ENCODE measurements at places on chromosomes 1 and 21.

GRCh38 chr1:183735069-183735860, 69.7 kb upstream of the RGL1 start:
- DNase-seq = no peak

DNA sequence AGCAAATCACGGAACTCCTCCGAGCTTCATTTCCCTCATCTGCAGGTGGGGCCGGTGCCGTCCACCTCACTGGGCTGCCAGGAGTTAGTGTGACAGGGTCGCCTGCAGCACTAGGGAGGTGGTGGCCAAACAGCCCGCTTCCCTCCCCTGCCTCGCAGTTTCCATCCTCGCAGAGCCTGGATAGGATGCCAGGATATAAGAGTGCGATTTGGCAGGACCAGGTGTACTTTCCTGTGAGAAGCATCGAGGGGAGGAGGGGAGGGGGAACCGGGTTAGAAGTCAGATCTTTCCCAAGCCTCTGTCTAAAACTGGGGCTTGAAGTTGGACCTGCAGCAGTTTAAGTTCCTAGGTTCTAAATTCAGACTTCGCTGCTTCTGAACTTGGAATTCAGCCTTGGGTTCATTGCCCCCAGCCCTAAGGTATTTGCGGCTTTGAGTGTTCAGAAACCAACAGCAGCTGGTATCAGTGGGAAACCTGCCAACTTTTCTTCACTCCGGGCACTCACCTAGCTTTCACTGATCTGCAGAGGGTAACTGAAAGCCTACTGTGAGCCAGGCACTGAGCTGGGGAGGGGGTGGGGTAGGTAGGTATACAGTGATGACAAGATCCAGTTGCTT, 1.7 kb upstream of the JUN start:
- no peak for DNase-seq

GRCh38 chr1:178004926-178005391, 35.1 kb upstream of the SEC16B start:
- no peak for DNase-seq

DNA sequence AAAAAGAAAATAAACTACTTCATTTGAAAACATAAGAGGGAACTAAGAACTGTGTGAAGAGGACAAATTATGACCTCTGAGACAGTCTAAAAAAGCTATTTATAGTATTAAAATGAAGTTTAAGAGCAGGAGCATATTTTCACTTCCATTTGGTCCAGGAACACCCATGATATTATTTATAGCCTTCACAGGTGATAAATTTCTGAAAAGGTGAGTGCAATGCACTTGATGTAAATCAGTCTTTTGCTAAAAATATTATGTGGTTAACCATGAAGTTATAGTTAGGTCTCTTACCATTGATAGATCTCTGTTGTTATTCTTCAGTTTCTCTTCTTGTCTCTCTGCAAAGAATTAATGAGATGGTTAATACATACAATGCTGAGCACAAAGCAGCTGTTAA, 14.7 kb downstream of the TMCO1 start:
- no peak for DNase-seq

DNA sequence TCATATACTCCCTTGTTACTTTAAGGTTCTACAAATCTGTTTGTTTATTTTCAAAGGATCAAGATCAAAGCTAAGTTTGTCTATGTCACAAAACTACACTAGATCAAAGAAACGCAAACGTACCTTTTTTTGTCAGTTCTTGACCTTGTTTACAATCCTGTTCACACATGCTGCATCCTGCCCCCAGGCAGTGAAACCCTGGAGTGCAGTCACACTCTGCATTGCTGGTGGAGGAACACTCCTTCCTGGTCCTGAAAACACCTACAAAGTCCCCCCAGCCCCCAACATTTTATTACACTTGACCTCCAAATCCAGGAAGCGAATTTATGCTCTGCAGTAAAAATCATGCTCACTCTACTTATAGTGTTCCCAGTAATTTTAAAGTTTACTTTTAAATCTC, 2.6 kb downstream of the TNFRSF9 start:
- no peak for DNase-seq

- peak; percentile 76 for DNase-seq
Observed at GRCh38 chr1:204493984-204494280, 673 bp downstream of the PIK3C2B start.

GRCh38 chr1:33897092-33897725, 33.3 kb downstream of the HMGB4 start:
- DNase-seq = no peak

GRCh38 chr1:180643693-180644092, 11.9 kb downstream of the XPR1 start:
- DNase-seq = no peak

GRCh38 chr1:178161516-178161915, 67.6 kb downstream of the RASAL2 start:
- DNase-seq = no peak

GRCh38 chr1:156912861-156913808, 7.3 kb upstream of the LRRC71 start:
- no peak for DNase-seq

GRCh38 chr1:106225403-106225802, 831.1 kb upstream of the PRMT6 start:
- DNase-seq = no peak

GRCh38 chr1:29379443-29380073, 143.2 kb downstream of the PTPRU start:
- no peak for DNase-seq

DNA sequence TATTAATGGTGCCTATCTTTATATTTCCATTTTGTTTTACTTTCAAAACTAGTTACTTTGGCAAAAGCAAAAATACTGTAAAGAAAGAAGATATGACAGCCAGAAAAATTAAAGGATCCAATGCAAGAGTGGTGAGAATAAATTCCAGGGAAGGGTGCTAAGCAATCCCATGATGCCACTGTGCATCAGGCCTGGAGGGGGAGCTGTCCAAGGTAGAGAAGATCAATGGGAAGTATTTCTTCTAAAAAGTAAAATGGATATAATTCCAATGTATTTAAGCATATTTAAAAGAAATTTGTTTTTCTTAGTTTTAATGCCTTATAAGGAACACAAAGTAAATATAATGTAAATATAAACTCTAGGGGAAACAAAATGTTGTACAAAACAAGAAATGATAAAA, 1382.2 kb upstream of the B3GALT2 start:
- DNase-seq = no peak

GRCh38 chr1:203702130-203702577, 62.8 kb upstream of the LAX1 start:
- DNase-seq = peak; percentile 15

DNA sequence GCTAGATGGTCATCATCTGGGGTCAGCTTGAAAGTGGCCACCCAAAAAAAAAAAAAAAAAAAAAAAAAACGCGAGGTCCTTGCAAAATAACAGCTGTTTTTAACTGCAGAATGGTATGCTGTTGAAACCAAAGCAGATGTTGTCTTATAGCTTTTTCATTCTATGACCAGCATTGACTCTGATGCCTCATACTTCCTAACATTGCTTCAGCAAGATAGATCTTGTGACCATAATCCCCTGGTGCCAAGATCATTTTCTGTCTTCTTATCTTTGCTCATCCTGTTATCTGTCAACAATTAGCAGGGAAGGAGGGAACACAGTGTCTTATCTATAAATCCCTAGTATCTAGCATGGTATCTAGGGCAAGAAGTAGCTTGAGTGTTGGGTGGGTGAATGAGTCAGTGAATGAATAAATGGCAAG, 181.5 kb downstream of the PLPP3 start:
- DNase-seq = no peak

DNA sequence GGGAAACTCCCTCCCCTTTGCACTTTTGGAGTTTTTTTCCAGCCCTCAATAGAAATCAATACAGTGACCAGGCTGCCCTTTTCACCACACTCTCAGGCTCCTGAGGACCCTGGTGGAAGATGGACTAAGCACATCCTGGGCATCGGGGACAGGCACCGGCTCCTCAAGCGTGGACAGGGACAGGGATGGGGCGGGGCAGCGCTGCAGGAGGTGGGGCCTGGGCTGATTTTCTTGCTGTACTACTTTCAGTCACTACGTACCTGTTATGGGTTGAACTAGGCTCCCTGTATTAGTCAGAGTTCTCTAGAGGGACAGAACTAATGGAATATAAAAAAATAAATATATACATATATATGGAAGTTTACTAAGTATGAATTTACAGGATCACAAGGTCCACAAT, 2.5 kb downstream of the MX2 start:
- DNase-seq = no peak

GRCh38 chr1:14236097-14236496, 362.4 kb upstream of the KAZN start:
- no peak for DNase-seq

GRCh38 chr1:23004112-23004511, 11.5 kb downstream of the TEX46 start:
- no peak for DNase-seq

DNA sequence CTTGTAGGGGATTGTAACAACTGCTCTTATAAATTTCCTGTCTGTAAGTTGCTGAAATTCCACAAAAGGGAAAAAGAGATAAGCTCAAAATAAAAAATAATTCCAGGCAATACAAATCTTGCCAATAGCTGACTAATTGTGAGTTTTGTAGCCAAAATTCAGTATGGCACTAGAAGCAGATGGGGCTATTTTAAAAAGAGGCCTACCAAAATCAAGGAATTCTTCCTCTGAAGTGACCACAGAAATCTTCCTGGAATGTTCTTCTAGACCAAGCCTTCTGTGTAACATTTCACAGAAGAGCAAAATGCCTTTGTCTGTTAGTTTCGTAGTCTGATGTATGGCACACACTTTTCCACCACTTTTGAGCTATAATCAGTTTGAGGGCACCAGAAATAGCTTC, 127.6 kb downstream of the CYYR1 start:
- DNase-seq = no peak

DNA sequence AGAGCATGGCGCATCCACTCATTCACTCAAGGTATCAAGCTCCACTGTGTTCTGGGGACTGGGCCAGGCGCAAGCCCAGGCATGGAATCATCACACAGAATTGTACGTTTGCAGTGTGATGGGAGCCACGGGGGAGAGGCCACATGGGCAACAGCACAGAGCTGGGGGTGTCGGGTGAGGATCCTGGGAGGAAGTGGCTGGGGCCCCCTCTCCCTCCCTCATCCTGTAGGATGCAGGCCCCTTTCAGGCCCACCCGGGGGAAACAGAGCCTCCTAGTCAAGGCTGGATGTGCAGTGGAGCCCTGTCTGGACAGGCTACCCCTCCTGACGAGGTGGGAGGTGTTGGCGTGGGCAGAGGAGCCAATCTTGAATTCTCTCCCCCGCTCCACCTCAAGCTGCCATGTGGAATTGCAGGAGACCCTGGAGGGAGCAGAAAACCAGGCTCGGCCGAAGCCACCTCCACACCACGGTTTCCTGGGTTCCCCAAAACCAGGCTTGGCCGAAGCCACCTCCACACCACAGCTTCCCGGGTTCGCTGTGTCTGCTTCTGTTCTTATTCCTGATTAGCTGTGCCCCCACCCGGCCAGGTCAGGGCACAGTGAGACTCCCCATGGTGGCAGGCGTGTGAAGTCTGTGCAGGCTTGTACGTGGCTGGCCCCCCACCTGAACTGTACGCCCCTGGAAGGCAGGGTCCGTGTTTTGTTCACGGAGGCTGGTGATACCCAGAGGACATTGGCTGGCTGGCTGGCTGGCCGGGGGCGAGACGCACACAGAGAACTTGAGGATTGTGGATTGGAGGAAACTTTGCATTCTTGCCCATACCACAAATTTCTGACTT, 4.2 kb upstream of the C1orf174 start:
- no peak for DNase-seq

- DNase-seq = peak; percentile 22
Observed at GRCh38 chr1:29245876-29246275, 9.6 kb downstream of the PTPRU start.

DNA sequence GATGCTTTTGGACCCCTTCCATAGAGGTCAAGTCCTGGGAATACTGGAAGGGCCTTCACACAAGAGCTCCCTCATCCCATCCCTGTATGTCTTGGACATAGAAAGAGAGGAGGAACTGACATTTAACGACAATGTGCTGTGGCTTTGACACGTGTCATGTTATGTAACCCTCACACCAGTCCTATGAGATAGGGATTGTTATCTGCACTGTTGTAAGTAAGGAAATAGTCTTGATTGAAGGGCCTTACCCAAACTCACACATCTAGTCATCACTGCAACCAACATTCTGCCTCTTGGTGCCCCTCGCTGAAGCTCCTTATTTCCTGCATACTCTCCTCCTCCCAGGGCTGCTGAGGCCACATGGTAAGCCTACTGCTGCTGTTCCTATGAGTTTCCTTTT, 63.7 kb upstream of the ANGPTL1 start:
- no peak for DNase-seq

DNA sequence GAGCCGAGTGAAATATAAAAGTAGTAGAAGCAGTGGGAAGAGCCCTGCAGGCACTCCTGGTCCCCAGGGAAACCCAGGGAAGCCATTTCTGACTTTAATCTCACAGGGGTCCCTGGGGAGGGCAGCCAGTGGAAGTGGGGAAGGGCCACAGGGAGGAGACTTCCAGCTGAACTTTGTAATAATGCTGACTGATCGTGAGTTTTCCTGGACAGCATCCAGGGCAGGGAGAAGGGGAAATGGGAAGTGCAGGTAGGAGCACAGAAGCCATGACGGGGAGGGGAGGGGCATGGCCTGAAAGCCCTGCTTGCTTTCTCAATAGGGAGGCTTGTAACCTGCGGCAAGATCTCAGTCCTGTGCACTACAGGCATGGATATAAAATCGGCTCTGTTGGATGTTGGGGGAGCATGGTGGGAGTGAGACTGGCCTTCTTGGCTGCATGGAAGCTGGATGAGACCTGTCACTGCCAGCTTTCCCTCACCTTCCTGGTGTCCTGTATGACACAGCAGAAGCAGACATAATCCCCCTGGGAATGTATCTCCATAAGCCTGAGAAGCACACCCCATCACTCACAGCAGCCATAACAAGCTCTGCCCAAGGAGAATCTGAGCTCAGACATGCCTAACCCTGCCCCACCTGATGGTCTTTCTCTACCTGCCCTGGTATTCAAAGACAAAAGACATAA, 15.1 kb upstream of the MX1 start:
- DNase-seq = no peak

DNA sequence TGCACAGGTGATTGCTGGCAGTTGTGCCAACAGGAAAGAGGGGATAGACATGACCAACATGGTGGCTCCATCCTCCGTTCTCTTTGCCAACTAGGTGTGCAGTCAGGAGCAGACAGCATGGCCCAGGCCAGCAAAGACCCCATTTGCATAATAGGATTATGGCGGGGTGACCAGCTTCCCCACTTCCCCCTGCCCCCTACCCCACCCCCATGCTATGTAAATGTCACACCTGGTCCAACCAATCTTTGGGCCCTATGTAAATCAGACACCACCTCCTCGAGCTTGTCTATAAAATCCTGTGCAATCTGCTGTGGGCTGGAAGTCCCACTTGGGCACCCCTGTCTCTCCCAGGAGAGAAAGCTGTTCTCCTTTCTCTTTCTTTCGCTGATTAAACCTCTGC, 146.0 kb downstream of the SLC30A10 start:
- DNase-seq = no peak

GRCh38 chr1:14160781-14161180, 437.7 kb upstream of the KAZN start:
- no peak for DNase-seq

Measured in hippocampal formation (tissue), 2 donors.